ENCODE measurements at places on chromosomes 13 and 19.

DNA sequence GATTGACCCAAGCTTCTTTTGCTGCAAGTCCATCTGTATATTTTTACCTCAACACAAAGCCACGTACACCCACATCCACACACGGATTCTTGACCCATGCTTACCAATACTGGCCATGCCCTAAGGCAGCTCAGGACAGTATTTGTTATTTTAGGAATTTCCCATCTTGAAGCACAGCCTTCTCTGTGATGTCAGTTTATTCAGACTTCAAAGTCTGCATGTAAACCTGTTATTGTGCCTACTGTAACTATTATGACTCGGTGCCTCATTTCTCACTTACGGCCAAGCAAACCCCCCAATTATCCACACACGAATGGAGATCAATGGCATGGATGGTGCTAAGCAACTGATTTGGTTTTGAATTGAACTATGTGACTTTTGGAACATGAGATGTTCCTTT is 17.5 kb downstream of the CLDN10 start:
- DNase-seq, result no peak

GRCh38 chr19:34461375-34462100 is 20.0 kb upstream of the WTIP start:
- DNase-seq, result no peak

DNA sequence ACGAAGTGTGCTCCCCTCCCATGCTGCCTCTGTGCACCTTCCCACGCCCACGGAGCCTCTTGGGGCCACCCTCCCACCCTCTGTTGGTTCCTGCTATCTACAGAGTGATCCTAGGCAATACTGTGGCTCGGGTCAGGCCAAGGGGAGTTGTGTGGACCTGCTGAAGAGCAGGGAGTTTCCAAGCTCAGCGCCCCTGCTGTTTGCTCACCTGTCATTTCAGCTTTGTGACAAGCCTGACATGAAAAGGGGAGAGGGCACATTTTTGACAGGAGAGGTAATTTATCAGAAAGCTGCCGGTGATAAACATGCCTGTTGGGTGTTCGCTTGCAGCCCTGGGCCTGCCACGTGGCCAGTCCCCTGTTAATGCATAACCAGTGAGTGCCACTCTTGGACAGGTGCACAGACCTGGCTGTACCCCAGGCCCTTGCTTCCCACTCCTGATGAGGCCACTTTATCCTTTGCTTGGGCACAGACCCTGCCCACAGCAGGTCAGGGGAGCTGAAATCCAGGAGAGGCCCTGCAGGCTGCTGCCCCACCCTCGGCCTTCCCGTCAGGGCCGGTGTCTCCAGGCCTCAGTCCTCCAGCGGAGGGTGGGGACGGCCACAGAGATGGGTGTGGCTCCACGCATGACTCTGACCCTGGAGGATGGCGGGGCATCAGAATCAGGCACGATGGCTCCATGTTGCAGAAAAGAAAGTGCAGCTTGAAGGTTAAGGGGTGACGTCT is 201.5 kb upstream of the GPR12 start:
- no peak for DNase-seq

DNA sequence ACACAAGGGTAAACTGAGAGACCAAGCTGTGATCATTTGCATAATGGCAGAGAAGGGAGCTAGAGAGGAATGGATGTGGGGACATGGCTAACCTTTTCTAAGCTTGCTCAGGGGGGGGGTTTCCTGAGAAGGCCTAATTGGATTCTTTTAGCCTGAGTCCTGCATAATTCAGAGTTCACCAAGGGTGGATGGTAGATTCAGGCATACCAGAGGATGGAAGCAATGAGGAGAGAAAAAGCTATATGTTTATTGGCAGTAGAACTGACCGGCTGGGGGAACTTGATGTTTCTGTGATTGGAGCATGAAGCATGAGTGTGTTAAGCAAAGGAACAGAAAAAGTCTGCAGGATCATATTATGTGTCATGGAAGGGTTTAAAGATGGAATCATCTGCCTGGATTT is 65.9 kb upstream of the KLF12 start:
- DNase-seq, result no peak
